ENCODE measurements at places on chromosomes 5 and 9.

GRCh38 chr5:15762668-15763067 lies 262.7 kb downstream of the FBXL7 start:
- no peak for DNase-seq

DNA sequence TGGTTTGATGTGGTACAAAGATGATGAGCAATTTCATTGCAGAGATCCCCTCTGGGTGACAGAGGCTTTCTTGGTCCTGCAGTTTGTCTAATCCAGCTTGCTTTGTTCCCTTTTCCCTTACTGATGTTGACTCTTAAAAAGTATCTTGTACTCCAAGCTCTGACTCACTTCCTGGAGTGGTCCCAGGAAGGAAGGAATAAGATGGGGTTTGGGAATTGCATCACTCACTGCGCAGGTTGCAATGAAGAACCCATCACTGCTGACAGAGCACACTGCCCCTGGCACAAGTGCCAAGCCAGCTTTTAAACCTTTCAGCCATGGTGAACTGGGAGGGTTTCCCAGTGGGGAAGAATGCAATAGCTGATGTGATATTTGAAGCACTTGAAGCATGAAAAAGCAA lies 662.2 kb upstream of the CTNND2 start:
- DNase-seq: no peak

GRCh38 chr9:84283946-84284345 lies 56.6 kb downstream of the SLC28A3 start:
- no peak for DNase-seq

GRCh38 chr5:168020542-168021294 lies 270.7 kb upstream of the WWC1 start:
- DNase-seq: no peak

- peak; percentile 73 for DNase-seq
Measured at GRCh38 chr5:106094204-106094607, 1576.5 kb downstream of the EFNA5 start.

- DNase-seq: no peak
Measured at GRCh38 chr5:146137967-146138403, 32.6 kb upstream of the PLAC8L1 start.

DNA sequence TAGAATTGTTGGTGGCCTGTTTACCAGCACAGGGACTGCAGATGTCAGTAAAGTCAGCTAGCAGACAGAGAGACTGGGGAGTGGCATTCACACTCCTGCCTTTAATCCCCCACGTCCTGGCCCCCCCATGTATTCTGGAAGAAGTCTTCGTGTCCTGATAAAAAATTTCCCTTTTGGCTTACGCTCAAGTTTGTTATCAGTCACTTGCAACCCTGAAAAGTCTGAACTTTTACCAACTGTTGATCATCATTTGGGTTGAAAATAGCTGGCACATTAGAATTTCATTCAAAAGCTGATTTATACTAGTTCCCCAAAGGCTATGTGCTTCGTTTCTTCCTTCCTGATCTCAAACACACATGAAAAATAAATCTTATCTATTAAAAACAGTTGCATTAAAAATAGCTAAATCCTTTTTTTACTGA lies 5.8 kb upstream of the CRHBP start:
- DNase-seq: no peak

DNA sequence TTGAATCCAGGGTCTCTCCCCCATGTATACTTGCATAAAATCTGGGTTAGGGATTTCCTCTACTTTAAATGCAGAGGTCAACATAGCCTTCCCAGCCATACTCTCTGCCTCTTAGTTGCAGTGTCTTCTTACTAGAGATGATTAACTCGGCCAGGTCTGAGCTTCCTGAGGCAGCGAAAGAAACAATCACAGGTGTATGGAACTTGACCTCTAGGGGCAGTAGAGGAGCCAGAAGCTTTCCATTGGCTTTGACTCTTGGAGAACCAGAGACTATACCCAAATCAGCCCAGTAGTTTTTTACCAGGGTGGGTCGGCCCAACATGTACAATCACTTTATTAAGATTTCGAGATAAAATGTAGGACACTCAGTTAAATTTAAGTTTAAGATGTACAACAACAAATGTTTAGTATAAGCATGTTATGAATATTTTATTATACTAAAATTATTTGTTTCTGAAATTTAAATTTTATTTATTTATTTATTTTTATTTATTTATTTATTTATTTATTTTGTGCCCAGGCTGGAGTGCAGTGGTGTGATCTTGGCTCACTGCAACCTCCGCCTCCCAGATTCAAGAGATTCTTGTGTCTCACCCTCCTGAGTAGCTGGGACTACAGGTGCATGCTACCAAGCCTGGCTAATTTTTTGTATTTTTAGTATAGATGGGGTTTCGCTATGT lies 48.0 kb upstream of the DMRT3 start:
- no peak for DNase-seq

DNA sequence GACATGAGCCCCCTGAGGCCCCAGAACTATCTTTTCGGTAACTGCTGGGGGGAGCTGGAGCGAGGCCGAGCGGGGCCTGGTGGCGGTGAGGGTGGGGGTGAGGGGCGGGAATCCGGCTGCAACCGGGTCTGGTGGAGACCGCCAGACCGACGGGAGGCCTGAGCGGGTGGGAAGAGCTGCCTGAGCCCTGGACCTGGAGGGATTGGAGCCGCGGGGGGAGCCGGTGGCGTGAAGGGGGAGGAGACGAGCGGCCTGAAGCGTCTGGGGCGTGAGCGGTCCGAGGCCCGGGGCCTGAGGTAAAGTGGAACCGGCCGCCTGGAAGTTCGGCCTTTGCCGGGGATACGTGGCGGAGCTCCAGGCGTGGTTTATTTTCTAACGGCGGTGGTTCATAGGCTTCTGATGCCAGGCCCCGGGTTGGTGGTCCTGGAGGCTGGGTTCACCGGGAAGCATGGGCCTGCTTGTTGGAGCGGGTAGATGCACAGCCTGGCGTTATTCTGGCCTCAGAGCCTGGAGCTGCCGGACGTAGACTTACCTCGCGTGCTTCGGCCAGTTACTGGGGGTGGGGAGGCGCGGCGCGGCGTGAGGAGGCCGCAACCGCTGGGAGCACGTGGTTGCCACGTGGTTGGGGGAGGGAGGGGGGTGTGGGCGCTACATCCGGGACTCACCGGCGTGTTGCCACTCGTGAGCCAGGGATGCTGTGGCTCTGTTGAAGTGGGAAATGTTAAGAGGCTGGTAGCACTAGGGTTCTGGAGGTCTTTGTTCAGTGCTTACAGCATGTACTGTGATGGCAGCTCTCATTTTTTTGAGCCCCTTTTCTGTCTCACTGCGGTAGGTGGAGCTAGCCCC lies 544 bp downstream of the NPM1 start:
- DNase-seq: peak; percentile 9

- DNase-seq: no peak
Measured at GRCh38 chr9:129752900-129753729, at the start of gene PTGES. Gene PTGES, minus strand, starts transcription at chr9:129753042. Its CDS starts 30 bp downstream, at chr9:129753012.

GRCh38 chr9:129541270-129541669 lies 79.6 kb downstream of the C9orf50 start:
- DNase-seq: no peak

- DNase-seq: no peak
Measured at GRCh38 chr9:136331556-136332481, 4.5 kb downstream of the GPSM1 start.

- no peak for DNase-seq
Measured at GRCh38 chr5:35819668-35820067, 37.0 kb upstream of the IL7R start.

GRCh38 chr9:35552837-35553236 lies 52.2 kb upstream of the TESK1 start:
- no peak for DNase-seq

- no peak for DNase-seq
Measured at GRCh38 chr5:94693845-94694370, 75.4 kb downstream of the SLF1 start.

- no peak for DNase-seq
Measured at GRCh38 chr5:111236995-111237394, 12.8 kb downstream of the CAMK4 start.

DNA sequence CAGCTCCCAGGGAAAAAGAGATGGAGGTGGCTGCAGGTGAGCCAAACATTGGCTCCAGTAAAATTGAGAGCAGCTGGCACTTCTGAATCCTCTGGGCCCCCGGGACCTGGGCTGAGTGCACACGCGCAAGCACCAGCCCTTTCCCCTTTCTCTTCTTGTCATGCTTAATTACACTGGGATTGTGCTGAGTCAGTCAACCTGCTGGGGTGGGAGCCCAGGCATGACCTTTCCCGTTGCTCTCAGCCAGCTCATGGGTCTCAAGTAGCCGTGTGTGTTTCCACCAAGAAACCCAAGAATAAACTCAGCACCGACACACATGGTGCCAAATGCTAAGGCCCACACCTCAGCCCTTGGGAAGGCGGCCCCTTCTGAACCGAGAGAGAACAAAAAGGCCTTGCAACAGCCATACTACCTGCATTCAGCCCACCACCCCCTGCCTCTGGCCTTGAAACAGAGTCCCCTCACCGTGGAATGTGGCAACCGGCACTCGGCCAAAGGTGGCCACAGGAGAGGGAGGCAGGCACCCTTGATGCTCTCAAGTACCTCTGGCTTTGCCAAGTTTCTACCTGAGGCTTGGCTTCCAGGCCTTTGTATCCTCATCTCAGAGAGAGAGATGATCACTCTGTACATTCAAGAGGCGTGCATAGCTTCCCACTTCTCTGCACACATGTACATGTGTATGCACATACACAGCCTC lies 28.1 kb downstream of the SLIT3 start:
- DNase-seq: no peak

DNA sequence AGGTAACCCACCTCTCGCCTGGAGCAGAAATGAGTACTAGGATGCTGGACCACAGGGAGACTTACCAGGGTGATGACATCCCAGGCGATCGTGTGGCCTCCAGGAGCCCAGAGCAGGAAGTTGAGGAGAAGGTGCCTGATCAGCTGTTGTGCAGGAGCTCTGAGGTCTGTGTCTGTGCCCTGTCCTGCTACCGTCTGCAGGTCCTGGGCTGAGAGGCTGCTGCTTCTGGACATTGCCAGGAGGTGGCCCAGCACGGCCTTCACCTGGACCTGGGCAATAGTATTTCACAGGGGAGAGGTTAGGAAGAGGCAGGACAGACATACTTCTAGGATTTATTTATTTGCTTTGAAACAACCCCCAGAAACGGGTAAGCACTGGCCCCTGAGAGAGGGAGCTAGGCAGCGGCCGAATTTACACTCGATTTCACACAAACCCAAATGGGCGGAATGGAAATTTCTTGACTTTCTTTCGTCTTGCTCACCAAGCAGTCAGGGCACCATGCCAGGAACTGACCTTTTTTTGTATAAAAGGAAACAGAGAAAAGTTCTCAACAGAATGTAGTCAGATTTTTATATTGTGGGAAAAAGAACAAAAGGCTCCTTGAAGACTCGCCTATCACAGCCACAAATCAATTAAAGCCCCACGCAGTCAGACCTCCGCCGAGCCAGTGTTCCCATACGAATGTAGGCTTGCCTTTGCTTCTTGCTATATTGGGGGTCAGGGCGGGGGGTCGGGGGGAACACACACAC lies 210.3 kb downstream of the FANCC start:
- DNase-seq: no peak

DNA sequence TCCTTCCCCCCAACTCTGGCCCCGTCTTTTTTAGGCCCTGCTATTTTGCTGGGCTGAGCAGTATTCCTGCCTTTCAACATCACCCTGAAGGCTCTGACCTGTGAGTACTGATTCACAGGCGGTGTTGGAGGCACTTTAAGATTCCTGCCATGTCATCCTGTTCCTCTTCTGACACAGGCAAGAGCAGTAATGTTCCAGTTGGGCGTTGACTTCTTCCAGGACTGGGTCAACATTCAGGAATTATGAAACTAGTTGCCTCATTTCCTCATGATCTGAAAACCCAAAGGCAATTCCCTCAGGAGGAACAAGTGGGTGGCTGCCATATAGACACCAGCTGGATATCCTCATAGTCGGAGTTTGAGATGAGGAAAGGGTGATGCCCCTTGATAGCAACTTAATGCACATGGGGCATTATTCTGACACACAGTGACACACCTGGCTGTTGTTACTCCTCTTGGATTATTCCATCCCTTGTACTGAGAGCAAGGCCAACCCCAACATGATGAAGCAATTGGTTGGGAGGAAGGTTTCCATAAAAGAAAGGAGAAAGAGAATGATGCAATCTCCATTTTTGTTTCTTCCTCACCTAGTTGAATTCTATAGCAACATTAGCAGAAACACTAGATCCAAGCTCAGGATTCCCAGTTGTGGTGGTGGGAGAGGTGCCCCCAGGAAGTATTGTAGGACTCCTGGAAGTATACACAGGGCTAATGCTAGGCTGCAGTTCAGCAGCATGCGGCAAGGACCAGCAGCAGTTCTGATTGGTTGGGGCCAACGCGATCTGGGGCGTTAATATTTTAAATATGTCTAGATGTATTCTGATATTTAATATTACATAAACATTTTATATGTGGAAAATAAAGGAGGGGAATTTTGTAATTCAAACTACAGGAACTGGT lies 19.6 kb upstream of the GLRX start:
- no peak for DNase-seq

GRCh38 chr5:101860145-101860544 lies 435.9 kb downstream of the SLCO4C1 start:
- no peak for DNase-seq

- DNase-seq: no peak
Measured at GRCh38 chr9:19551124-19551929, 142.5 kb downstream of the ACER2 start.

DNA sequence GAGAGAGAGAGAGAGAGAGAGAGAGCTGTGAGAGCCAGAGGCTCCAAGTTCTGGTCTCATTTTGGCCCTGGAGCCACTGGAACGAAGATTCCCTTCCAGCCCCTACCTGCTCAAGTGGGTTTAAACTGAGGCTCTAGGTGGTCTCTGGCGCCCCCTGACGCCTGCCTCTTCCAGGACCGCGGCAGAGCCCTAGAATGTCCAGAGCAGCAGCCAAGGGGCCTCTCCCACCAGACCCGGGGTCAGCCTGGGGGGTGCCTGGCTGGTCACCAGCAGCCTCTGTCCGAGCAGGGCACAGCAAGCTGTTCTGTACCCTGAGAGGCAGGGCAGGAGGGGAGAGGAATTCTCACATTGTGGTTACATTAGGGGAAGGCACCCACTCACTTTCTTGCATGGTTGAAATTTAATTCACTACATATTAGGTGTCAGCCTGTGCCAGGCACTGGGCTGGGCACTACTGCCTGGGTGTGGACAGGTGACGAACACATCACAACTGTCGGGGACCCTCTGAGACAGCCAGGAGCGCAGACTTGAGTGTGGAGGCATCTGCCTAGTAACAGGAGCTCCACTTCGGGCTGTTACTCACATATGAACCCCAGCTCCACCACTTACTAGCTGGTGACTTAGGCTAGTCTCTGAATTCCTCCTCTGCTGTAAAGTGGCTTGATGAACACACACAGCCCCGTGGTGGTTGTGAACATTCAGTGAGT lies 44.5 kb downstream of the AMBP start:
- DNase-seq: no peak

- no peak for DNase-seq
Measured at GRCh38 chr5:54837093-54837492, 148.3 kb downstream of the ESM1 start.

GRCh38 chr5:14752497-14753071 lies 88.1 kb downstream of the OTULIN start:
- DNase-seq: no peak

GRCh38 chr9:91494751-91495150 lies 71.1 kb upstream of the NFIL3 start:
- DNase-seq: no peak
